Activated naive CD8-positive, alpha-beta T cell treated with anti-CD3 and anti-CD28 coated beads for 36 hours (primary cell): ENCODE measurements at places on chromosomes 12 and 14. TPM values are rescaled to one million over a fixed set of nuclear protein-coding genes. Genes with fewer than 3 reads are reported as not detected.

DNA sequence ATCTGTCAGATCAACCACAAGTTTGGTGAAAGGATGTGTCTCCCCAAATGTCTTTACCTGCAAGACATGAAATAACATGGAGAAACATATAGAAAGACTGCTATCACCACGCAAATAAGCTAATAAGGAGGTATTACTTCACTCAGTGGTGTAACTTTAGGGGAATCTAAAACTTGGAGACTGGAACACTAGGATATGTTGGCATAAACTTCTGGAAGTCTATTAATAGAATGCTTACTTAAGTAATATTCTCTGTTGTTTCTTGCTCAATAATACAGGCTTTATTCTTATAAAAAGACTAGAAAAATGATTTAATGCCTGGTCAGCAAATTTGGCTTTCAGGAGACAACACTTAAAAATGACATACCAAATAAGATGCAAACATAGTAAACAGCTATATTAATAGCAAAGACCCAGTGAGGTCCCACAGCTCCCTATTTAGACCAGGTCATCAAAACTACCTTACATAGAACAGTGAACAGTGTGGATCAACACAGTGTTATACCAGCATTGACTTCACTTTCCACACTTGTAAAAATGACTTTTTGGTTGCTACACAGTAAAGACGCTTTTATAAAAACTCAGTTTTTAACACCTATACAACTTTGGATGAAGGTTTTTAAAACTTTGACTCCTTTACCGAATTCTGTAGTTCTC is 18.9 kb upstream of the HAL start:
- H3K27me3 ChIP-seq, result no peaks in the 10 kb centered on the region
- H3K4me1 ChIP-seq, result no peaks in the 10 kb centered on the region
- no peak overlapping the region for H3K4me3 ChIP-seq
- no peak overlapping the region for H3K27ac ChIP-seq
- no peak for DNase-seq

GRCh38 chr12:33828326-33828725 is 194.0 kb upstream of the ALG10 start:
- H3K36me3 ChIP-seq, result no peaks in the 10 kb centered on the region
- H3K27ac ChIP-seq, result no peak overlapping the region
- no peaks in the 10 kb centered on the region for H3K27me3 ChIP-seq
- no peaks in the 10 kb centered on the region for H3K4me1 ChIP-seq
- no peak for DNase-seq
- H3K4me3 ChIP-seq, result no peak overlapping the region

DNA sequence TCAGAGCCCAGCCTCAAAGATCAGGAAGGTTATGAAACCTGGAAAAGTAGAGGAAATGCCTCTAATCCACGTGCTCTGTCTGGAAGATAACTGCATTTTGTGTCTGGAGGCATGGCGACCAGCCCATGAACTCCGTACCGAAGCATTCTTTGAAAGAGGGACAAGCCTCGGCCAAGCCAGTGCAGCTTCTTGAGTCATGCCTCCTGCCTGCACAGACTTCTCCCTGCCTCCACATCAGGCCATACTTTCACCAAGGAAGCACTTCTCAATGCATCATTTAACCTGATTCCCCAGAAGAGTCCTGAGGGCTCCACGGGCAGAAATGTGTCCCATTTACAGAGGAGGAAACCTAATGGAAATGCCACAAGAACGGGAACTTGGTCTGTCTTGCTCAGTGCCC is 3.4 kb downstream of the ACTN1 start:
- no peaks in the 10 kb centered on the region for H3K27me3 ChIP-seq
- DNase-seq, result no peak
- peak overlapping the region; percentile 92 for H3K27ac ChIP-seq
- peaks cover 65% of the 10 kb centered on the region for H3K4me1 ChIP-seq
- H3K36me3 ChIP-seq, result peaks cover 58% of the 10 kb centered on the region

DNA sequence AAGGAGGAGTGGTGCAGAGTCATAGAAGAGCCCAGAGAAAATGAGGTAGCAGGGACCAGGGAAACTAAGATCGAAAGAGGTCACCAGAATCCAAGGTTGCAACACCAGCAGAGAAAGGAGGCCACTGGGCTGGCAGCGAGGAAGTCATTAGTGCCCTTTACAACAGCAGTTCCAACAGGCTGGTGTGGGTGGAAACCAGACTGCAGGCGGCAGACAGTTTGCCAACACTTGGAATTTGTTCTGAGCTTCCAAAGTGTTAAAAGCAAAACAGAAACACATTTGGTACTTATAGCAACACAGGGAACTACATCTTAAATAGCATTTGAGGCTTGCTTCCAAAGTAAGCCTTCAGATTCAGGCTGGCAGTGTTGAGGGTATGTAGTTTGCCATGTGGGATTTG is 95.2 kb upstream of the PWP1 start:
- DNase-seq, result no peak
- H3K27ac ChIP-seq, result no peak overlapping the region
- peaks cover 67% of the 10 kb centered on the region for H3K36me3 ChIP-seq

- no peaks in the 10 kb centered on the region for H3K36me3 ChIP-seq
- peaks cover 3% of the 10 kb centered on the region for H3K4me1 ChIP-seq
- H3K4me3 ChIP-seq, result no peak overlapping the region
- no peak overlapping the region for H3K27ac ChIP-seq
- H3K27me3 ChIP-seq, result no peaks in the 10 kb centered on the region
- DNase-seq, result no peak
Measured at GRCh38 chr12:67002720-67003119, 266.4 kb upstream of the CAND1 start.

GRCh38 chr12:42124764-42125387 is 19.8 kb downstream of the GXYLT1 start:
- DNase-seq, result no peak
- H3K4me1 ChIP-seq, result peaks cover 12% of the 10 kb centered on the region
- no peak overlapping the region for H3K4me3 ChIP-seq
- no peak overlapping the region for H3K27ac ChIP-seq

The CLEC9A gene
- total RNA-seq, result not detected
